Pericardium fibroblast (primary cell): ENCODE measurements at places on chromosomes 16 and 17. TPM values are rescaled to one million over a fixed set of nuclear protein-coding genes. Genes with fewer than 3 reads are reported as not detected.

The PRSS33 gene
- not detected in 2 replicates for total RNA-seq

The SHBG gene
- 0.12 and 4.1 TPM in 2 replicates for total RNA-seq

The PPM1E gene
- 0.23 and 0.43 TPM in 2 replicates for total RNA-seq

The TENT4B gene
- 5.6 and 7.1 TPM in 2 replicates for total RNA-seq

The ARHGDIG gene
- total RNA-seq = 2.8 TPM in 1 of 2 replicates, not detected in the other

The ZPBP2 gene
- not detected in 2 replicates for total RNA-seq

The DPEP1 gene
- total RNA-seq = 2.8 and 5.5 TPM in 2 replicates

The SLC6A4 gene
- total RNA-seq = 2.3 and 7.7 TPM in 2 replicates

The CCL4L2 gene
- not detected in 2 replicates for total RNA-seq

The C16orf92 gene
- not detected in 2 replicates for total RNA-seq

The MEFV gene
- total RNA-seq = not detected in 2 replicates

The AATK gene
- 0.35 TPM in 1 of 2 replicates, not detected in the other for total RNA-seq

The NPTX1 gene
- total RNA-seq = under 0.01 TPM in 1 of 2 replicates, not detected in the other

The CIBAR2 gene
- total RNA-seq = not detected in 2 replicates

The CDK5R1 gene
- 0.51 and 1.1 TPM in 2 replicates for total RNA-seq

The WNT9B gene
- not detected in 2 replicates for total RNA-seq

The CCP110 gene
- total RNA-seq = 3.4 and 4.4 TPM in 2 replicates

The APOBR gene
- not detected in 2 replicates for total RNA-seq

The CD300LF gene
- total RNA-seq = not detected in 2 replicates

The OTOP3 gene
- total RNA-seq = not detected in 2 replicates

The TLCD1 gene
- 11.8 and 20.7 TPM in 2 replicates for total RNA-seq

The APRT gene
- total RNA-seq = 198 and 228 TPM in 2 replicates

The KCNG4 gene
- total RNA-seq = not detected in 2 replicates

The CTRL gene
- 0.34 TPM in 1 of 2 replicates, not detected in the other for total RNA-seq

The TMEM235 gene
- total RNA-seq = not detected in 2 replicates

The HOXB9 gene
- total RNA-seq = 2.8 TPM in 1 of 2 replicates, not detected in the other

The RAI1 gene
- 11.0 and 19.6 TPM in 2 replicates for total RNA-seq

The RAB37 gene
- 0.35 TPM in 1 of 2 replicates, not detected in the other for total RNA-seq

The G6PC1 gene
- total RNA-seq = not detected in 2 replicates

The CEP295NL gene
- total RNA-seq = 0.09 and 0.23 TPM in 2 replicates

The ZMYND15 gene
- total RNA-seq = not detected in 2 replicates

The NGFR gene
- total RNA-seq = 12.3 and 54.9 TPM in 2 replicates

The PYY gene
- 0.51 TPM in 1 of 2 replicates, not detected in the other for total RNA-seq

The NIP7 gene
- 13.5 and 14.7 TPM in 2 replicates for total RNA-seq

The KRT33A gene
- not detected in 2 replicates for total RNA-seq

The EPOP gene
- 4.4 and 6.7 TPM in 2 replicates for total RNA-seq

The C1QTNF1 gene
- total RNA-seq = 36.3 and 210 TPM in 2 replicates

The TAX1BP3 gene
- total RNA-seq = 331 and 447 TPM in 2 replicates

The TBC1D3B gene
- total RNA-seq = not detected in 2 replicates

The KRTAP9-2 gene
- total RNA-seq = not detected in 2 replicates

The ANKRD40CL gene
- total RNA-seq = not detected in 2 replicates

The TPSB2 gene
- total RNA-seq = not detected in 2 replicates

The LRRC37A gene
- total RNA-seq = 1.1 TPM in 1 of 2 replicates, not detected in the other

The DHRS13 gene
- total RNA-seq = 5.0 and 7.8 TPM in 2 replicates
